Motor neuron (in vitro differentiated cells): ENCODE measurements at places on chromosomes 11 and 22. TPM values are rescaled to one million over a fixed set of nuclear protein-coding genes. Genes with fewer than 3 reads are reported as not detected.

DNA sequence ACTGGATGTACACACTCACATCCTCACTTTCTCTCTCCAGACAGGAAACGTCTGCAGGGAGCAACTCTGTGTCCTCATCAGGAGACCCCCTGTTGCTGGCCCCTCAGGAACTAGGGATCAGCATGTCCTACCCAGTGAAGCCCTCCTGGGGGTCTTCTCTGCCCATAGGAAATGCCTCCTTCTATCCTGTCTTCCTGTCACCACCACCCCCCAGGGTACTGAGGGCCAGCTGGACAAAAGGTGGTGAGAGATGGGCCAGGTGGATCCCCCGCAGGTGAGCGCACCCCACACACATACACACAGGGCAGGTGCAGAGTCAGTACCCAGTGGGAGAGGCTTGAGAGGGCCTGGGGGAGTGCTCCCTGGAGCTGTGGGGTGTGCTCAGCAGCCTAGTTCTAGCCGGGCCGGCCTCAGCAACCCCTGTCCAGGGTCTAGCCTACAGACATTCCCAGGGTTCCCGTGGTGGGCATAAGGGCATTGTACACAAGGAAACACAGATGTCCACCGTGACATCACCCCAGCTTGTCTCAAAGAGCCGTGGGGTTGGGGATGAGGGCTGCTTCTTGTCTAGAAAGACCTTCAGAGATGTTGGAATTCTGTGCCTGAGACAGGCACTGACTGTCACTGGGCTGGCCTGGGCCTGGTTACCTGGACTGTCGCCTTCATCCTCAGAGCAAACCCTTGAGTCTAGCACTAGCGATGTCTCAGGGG is 9.2 kb downstream of the GP1BB start:
- no peak for ATAC-seq

The MRGPRE gene
- total RNA-seq: not detected in 2 replicates

The C22orf15 gene
- total RNA-seq: 0.15 and 0.70 TPM in 2 replicates

The LGR4 gene
- total RNA-seq: 27.8 and 34.0 TPM in 2 replicates

- no peak for ATAC-seq
Measured at GRCh38 chr11:10601837-10602236, 33.4 kb upstream of the LYVE1 start.
